Activated naive CD8-positive, alpha-beta T cell treated with anti-CD3 and anti-CD28 coated beads for 36 hours (primary cell): ENCODE measurements at places on chromosomes 13 and 19. TPM values are rescaled to one million over a fixed set of nuclear protein-coding genes. Genes with fewer than 3 reads are reported as not detected.

Gene GDF15
- total RNA-seq = not detected

Gene ACTMAP
- total RNA-seq = 15.6 TPM

Gene KISS1R
- 13.3 TPM for total RNA-seq

Gene TGFBR3L
- total RNA-seq = 3.2 TPM

- H3K27me3 ChIP-seq = no peaks in the 10 kb centered on the region
- H3K36me3 ChIP-seq = no peaks in the 10 kb centered on the region
- no peaks in the 10 kb centered on the region for H3K4me1 ChIP-seq
- no peak overlapping the region for H3K27ac ChIP-seq
- H3K4me3 ChIP-seq = no peak overlapping the region
Measured at GRCh38 chr13:90943946-90944345, 403.5 kb upstream of the MIR17HG start.

- no peak overlapping the region for H3K27ac ChIP-seq
- no peak for DNase-seq
- no peaks in the 10 kb centered on the region for H3K36me3 ChIP-seq
- H3K27me3 ChIP-seq = peaks cover 3% of the 10 kb centered on the region
Measured at GRCh38 chr13:30193279-30194234, 113.8 kb downstream of the KATNAL1 start.

DNA sequence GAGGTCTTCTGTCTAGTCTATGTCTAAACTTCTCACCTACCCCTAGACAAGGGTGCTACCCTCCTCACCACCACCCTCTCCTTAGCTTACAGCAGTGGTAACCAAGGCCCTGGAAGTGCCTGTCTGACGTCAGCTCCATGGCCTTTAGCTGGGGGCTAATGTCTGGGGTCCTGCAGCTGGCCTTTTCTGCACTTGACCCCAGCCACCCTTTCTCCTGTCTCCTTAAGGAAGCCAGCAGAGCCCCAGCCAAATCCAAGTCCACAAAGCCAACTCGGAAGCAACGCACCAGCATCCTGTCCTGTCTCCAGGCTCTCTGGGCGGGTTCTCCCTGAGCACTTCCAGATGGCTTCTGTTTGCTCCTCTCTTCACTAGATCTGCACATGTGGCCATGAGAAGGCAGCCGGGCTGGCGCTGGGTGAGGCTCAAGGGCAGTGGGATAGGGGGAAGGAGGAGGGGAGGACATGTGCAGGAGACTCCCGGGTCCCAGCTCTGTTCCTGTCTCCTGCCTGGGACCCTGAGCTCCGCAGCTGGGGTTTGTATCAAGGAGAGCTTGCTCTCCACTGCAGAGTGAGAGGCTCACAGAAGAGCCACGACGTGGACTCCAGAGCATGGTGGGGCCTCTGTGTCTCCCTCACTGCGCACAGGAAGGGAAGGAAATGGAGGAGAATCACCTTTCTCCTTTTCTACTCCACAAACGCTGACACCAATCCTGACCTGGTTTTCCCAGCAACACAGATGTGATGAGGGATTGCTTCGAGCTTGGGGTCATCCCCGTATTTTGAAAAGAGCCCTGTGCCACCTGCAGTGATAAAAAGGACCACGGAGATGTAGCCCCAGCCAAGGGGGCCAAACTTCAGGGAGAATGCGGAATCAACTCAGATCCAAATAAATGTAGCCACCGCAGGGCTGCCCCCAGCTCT lies 204.2 kb downstream of the USP12 start:
- no peak for DNase-seq
- no peaks in the 10 kb centered on the region for H3K36me3 ChIP-seq
- H3K4me1 ChIP-seq = no peaks in the 10 kb centered on the region
- H3K4me3 ChIP-seq = no peak overlapping the region

GRCh38 chr13:40132249-40132648 lies 476.8 kb downstream of the COG6 start:
- no peak overlapping the region for H3K4me3 ChIP-seq
- H3K36me3 ChIP-seq = peaks cover 5% of the 10 kb centered on the region
- H3K4me1 ChIP-seq = peaks cover 23% of the 10 kb centered on the region
